Epithelial cell of proximal tubule (primary cell): ENCODE measurements at places on chromosomes 11 and 22.

DNA sequence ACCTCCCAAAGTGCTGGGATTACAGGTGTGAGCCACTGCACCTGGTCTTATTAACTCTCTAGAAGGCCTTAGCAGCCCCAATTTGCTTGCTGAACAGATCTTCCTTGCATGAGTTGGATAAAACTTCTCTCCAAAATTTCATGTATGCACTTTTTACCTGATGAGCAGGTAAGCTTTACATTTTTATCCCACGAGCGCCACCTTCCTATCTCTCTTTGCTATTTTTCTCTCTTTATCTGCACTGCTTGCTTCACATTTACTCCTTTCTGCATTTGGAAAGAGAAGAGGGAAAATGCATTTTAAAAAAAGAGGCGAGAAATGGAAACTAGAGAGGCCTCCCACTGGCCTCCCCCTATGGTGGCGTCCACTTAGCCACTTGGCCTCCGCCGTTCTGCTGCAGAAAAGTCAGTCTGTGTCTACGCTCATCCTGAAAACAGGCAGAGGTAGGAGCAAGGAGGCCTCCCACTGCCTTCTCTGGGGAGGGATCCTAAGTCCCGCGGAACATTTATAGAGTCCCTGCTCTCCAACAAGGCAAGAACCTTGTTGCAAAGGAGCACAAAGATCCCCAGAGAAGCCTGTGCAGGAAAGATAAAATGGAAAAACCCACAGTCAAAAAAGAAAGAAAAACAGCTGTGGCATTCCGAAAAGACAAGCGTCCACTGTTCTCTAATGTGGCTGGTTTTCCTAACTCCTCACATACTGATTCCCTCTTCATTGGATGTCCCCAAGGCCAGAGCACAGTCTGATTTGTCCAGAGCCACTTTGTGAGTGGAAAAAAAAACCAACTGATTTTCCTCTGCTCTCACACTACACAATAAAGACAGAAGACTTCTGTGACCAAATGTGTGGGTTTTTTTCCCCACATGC is 62.2 kb upstream of the INCENP start:
- no peak for DNase-seq

- no peak for DNase-seq
Measured at GRCh38 chr11:65471447-65471891, 27.4 kb upstream of the MALAT1 start.

GRCh38 chr11:100830978-100831732 is 144.1 kb downstream of the ARHGAP42 start:
- DNase-seq, result no peak

GRCh38 chr11:124481365-124482323 is 36.1 kb upstream of the OR8B8 start:
- peak; percentile 57 for DNase-seq

DNA sequence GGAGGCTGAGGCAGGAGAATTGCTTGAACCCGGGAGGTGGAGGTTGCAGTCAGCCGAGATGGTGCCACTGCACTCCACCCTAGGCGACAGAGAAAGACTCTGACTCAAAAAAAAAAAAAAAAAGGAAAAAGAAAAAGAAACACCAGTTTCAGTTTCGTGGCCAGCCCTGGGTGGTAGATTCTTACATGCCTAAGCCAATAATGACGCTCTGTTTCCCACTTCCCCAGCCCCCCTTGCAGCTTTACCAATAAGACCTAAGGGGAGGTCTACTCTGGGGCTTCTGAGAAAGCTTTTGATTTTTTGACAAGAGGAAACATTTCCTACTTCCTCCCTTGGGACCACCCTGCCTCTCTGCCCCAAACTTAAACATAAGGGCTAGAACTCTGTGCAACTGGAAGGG is 30.0 kb upstream of the PTPRJ start:
- DNase-seq, result no peak

DNA sequence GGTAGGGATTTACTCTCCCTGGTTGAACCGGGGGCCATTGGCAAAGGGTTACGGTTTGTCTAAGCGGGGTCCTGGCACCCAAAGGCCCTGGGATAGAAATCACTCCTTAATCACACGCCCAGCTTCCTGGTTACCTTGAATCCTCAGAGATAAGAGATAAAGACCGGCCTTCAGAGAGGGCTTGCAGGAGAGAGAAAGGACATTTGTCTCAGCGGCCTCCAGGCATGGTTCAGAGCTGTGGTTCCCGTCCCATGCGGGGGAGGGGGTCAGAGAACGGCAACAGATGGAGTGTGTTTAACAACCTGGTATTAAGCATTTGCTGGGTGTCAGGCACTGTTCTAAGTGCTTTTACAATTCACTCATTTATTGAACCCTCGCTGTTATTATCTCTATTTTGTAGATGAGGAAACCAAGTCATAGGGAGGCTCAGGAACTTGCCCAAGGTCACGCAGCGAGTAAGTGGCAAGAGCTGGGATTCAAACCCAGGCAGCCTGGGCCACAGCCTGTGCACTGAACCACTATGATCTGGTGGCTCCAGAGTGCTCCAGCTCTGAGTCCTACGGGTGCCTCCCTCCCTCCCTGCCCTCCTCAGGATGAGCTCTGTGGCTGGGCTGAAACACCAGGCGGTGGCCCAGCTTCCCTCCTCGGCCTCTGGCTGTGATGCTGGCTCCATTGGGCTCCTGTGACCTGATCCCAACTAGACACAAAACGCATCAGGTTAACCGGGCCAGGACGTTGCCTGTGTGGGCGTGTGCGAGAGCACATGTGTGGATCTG is 18.6 kb downstream of the LRRC10B start:
- DNase-seq, result no peak

- DNase-seq, result no peak
Measured at GRCh38 chr11:126423743-126424142, 68.3 kb downstream of the ST3GAL4 start.

- DNase-seq, result no peak
Measured at GRCh38 chr11:76781807-76782530, 1.2 kb upstream of the TSKU start.

- DNase-seq, result no peak
Measured at GRCh38 chr11:40380835-40381234, 1078.6 kb downstream of the LRRC4C start.

DNA sequence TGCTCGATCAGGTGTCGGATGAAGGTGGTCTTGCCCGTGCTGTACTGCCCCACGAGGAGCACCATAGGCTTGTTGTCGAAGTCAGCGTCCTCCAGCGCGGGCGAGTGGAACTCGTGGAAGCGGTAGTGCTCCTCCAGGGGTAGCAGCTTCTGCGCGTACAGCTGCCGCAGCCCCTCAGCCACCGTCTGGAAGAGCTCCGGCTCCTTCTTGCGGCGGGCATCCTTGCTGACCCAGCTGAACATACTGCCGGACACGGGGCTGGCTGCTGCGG is 263 bp downstream of the EHD1 start:
- DNase-seq, result no peak

- DNase-seq, result no peak
Measured at GRCh38 chr11:116078101-116078591, 573.9 kb upstream of the CADM1 start.

DNA sequence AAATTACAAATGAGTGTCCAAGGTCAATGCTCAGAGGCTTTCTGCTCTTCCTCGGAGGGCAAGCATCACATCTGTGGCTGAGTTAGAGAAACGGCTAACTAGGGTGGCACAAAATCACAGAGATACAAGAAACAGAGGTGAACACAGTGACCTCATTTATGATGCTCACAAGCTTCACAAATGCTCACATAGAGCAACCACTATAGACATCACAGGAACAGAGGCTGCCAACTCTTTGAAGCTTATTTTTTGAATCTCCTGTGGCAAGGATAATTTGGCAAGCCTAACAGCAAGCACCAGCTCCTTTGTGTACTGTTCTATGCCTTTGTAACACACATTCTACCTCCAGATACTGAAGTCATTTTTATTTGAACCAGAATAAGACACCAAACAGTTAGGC is 416.5 kb upstream of the DDI1 start:
- no peak for DNase-seq

DNA sequence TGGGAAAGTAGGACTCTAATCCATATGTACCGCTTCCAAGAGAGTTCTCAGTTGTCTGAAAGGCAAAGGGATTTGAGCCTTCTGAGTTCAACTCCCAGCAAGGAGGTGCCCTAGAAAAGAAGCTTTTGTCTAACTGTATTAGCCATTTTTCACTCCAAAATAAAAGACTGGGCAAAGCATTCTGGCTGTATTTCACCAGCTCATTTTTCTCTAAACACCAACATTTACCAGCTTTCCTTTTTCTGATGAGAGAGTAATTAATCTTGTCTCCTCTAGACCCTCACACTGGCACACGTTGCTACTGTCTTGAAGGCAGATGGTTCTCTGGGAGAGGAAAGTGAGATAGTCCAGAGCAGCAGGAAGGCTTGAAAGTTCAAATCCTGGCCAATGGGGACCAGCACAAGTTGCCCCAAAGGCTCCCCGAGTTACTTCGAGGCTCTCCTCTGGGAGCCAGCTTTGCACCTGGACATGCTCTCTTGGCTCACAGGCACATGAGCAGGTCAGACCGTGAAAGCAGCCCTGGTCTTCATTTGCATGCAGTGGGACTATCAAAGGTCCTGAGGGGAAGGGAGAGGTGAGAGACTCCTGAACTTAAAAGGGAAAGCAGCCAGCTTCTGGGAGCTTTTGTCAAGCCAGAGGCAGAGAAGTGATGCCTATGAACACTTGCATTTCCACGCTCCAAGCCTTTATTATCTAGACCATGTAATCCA is 100.0 kb downstream of the NTM start:
- DNase-seq, result no peak

GRCh38 chr11:71582309-71582895 is at the start of gene KRTAP5-11:
KRTAP5-11 (minus strand) TSS chr11:71582875; CDS start chr11:71582837, 38 bp downstream.
- DNase-seq, result no peak

DNA sequence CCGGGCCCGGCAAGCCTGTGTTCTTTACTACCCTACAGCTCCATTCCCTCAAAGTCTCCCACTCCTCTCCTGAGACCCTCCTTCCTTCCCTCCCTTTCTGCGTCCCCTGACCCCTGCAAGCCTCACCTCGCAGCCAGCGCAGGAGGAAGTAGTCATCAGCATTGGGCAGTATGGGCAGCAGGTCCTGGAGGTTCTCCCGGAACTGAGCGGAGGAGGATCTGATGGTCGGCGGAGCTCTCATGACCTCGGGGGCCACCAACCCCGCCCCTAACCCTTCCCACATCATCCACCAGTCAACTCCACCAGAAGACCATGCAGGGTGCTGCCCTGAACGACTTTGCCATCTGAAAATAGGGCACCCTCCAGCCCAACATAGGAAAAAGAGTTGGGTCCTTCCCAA is 1.9 kb downstream of the SEC14L4 start:
- no peak for DNase-seq

GRCh38 chr11:2691991-2692875 is 7.6 kb downstream of the KCNQ1OT1 start:
- no peak for DNase-seq

DNA sequence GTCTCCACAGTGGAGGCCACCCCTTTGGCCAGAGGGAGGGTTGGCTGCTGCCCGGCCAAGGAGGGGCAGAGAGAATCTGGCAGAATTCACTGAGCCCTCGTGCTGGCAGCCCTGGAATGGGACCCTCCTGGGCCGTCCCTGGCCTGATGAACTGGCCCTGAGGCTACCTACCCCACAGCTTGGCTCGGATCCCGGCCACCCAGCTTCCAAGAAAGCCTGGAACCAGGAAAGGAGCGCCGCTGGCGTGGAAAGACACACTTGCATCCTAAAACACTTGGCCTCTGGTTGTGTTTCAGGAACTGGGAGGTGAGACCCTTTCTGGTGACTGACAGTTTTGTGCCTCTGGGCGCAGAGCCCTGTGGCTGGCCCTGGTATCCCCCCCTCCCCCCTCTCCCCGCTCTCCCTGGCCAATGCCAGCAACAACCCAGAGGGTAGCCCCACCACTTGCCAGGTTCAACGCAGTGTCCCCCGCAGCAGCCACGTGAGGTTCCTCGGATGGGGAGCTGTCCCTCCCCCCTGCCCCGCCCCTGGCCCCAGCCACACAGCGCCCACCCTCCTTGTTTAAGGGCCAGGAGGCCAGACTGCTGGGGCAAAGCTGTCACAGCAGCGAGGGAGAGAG is 693 bp downstream of the NFAM1 start:
- no peak for DNase-seq

- DNase-seq, result no peak
Measured at GRCh38 chr11:121538054-121538453, 85.3 kb upstream of the SORL1-AS1 start.

DNA sequence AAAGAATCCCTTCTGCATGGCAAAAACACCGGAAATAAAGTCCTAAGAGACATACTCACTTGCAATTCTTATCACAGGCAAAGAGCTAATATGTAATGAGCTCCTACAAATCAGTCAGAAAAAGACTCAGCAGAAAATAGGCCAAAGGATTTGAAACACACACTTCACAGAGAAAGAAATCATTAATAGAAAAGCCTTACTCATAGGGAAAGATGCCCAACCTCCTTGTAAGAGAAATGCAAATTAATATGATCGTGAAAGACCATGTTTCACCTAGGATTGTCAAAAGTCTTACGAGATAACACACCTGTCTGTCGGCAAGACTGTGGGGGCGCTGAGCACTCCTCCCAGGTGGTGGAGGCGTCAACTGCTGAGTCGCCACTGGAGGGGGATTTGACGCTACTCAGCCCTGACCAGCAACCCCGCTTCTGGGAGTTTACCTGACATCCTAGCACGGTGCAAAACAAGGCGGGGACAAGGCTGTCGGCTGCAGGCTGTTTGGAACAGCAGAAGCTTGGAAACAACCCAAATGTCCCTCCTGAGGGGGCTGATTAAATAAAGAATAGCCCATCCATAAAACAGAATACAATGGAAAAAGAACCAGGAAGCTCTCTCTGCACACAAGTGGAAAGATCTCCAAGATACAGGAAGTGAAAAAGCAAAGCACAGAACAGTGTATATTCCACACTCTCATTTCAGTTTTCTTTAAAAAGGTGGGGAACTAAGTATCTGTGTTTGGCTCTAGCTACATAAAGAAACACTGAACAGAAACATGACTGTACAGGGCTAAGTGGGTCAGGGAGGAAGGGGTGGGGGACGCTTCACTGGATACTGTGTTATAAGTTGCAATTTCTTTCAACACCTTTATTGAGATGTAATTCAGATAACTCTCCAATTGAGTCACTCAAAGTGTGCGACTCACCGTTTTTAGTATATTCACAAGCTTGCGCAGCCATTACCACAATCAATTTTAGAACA is 11.5 kb downstream of the CSNK1E start:
- peak; percentile 72 for DNase-seq

DNA sequence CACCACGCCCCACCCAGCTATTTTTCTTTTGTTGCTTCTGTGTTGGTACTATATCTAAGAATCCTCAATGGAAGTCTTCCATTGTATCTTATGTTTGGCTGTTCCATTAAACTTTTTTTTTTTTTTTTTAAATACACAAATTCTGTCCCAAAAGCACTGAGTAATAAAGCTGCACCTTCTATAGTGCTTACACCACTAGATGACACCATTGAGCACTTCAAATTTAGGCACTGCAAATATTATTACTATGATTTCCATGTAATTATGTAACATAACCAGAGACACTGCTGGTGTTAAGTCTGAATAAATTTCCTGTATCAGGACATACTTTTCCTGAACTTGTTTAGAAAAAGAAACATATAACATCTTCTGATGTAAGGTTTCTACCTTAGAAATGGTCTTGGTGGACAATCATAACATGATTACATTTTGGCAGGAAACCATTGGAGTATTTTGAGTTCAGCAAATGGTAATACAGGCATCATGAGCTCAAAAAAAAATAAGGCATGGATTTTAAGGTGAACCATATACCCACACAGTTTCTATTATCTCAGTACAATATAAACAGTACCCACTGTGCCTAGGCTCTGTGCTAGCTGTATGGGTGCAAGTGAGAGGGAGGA is 110.5 kb downstream of the ATG16L2 start:
- no peak for DNase-seq
